ENCODE measurements at places on chromosomes 4 and X.

GRCh38 chr4:11423465-11423864 lies 5.2 kb downstream of the HS3ST1 start:
- no peak for DNase-seq

DNA sequence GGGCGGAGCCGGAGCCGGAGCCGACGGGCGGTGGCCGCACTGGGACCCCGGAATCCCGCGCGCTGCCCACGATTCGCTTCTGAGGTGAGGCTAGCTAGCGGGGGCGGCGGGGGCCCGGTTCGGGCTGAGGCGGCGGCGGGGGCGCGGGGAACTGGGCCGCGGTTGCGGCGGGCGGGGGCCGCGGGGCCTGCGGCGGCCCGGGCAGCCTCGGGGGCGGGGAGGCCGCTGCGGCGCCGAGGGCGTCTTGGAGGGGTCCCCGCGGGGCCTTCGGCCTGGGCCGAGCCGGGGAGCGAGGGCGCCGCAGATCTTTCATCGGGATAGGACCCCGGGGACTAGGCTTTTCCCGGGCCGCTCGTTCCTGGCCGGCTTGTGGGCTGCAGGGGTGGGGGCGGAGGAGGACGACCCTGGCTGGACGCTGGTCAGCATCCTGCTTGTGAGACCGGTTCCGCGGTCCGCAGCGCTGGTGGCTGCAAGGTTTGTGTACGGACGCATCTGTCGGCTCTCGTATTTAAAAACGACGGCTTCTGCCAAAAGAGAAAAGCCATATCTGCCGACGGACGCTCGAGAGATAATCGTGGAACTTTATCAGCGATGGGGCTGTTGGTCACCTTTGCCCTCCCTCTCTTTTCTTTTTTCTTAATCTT lies 419 bp downstream of the ADD1 start:
- no peak for DNase-seq

GRCh38 chr4:26322346-26322745 lies 1.5 kb downstream of the RBPJ start:
- no peak for DNase-seq

- no peak for DNase-seq
Observed at GRCh38 chr4:137651128-137651527, 118.8 kb upstream of the PCDH18 start.

DNA sequence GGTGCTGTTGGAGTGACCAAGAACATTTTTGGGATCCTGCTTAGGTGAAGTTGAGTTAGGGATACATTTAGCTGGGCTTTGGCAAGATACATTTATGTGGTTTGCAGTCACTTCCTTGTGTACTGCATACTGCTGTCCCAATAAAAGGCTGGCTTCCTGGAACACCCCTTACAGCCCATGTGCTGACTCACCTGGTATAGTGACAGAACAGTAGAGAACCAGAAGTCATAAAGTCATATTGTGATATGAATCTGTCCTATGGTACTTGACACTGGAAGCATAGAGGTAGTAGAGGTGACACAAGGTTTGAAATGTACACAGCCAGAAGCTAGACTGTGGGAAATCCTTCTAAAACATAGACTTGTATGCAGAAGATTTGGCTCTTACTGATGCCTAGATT lies 55.3 kb upstream of the SLC25A43 start:
- DNase-seq = no peak

DNA sequence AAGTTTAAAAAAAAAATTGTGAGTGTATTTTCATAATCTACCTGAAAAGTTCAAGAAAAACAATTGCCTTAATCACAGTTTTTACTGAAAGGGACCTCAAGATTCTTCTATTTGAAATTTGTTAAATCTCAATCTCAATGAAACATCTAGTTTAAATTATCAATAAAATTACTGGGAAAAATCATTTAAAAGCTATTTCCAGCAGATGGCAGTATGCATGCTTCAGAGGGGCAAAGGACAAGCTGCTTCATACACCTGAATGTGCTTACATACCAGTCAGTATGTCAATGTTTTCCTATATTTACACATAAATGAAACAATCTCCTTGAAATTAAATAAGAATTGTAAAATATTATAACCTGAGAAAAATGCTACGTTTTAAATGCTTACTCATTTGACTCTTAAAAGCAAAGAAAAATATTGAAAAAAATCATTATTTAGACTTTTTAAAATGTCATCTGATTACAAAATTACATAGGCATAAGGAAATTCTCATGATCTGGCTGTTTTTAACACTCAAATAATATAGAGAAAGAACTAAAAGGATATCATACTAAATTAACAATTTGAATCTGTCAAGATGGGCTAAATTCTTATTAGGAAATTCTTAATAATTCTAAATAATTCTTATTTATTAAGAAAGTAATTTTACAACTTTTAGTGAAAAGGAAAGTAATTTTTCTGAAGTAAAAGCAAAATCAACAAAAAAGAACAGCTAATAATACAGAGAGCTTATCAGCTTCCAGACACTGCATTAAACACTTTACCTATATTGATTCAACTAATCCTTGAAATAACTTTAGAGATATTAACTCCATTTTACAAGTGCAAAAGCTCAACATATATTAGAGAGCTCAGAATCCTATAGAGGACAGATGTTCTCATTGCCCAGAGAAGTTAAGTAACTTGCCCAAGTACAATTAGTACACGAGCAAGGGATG lies 242.1 kb downstream of the ADAMTS3 start:
- DNase-seq = peak; percentile 24

DNA sequence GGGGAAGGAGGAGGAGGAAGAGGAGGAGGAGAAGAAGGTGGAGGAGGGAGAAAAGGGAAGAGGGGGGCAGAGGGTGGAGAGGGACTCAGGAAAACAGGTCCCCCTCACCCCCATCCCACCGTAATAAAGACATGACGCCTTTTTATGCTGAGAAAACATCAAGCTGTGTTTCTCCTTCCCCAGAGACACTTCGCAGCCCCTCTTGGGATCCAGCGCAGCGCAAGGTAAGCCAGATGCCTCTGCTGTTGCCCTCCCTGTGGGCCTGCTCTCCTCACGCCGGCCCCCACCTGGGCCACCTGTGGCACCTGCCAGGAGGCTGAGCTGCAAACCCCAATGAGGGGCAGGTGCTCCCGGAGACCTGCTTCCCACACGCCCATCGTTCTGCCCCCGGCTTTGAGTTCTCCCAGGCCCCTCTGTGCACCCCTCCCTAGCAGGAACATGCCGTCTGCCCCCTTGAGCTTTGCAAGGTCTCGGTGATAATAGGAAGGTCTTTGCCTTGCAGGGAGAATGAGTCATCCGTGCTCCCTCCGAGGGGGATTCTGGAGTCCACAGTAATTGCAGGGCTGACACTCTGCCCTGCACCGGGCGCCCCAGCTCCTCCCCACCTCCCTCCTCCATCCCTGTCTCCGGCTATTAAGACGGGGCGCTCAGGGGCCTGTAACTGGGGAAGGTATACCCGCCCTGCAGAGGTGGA lies 45.3 kb upstream of the SHOX start:
- DNase-seq = no peak

DNA sequence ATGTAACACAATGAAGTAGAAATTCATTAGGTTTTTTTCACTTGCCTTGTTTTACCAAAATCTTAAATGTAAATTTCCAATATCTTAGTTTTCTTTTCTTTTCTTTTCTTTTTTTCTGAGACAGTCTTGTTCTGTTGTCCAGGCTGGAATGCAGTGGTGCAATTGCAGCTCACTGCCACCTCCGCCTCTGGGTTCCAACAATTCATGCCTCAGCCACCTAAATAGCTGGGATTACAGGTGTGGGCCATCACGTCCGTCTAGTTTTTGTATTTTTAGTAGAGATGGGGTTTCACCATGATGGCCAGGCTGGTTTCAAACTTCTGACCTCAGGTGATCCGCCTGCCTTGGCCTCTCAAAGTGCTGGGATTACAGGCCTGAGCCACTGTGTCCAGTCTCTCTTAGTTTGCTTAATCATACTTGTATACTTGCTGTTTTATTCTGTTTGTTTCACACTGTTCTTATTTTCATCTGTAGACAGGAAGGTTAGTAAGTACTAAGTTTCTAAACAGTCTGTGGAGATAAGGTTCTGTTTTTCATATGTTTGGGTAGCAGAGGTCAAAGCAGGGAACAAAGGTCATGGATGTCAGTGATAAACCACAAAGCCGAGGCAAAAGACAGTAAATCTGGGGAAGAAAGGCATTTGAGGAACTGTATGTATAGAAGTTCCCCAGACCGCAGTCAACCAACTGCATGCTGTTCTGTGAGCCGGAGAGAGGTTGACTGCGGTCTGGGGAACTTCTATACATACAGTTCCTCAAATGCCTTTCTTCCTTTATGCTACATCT lies 129.1 kb downstream of the CBR4 start:
- no peak for DNase-seq

All from COLO829 (cell line).